Suprapubic skin (tissue), 4 donors: ENCODE measurements at places on chromosomes 4 and X. TPM values are rescaled to one million over a fixed set of nuclear protein-coding genes. Genes with fewer than 3 reads are reported as not detected.
A peak's percentile ranks its signal among the peaks of the same experiment; 100 is the strongest.

DNA sequence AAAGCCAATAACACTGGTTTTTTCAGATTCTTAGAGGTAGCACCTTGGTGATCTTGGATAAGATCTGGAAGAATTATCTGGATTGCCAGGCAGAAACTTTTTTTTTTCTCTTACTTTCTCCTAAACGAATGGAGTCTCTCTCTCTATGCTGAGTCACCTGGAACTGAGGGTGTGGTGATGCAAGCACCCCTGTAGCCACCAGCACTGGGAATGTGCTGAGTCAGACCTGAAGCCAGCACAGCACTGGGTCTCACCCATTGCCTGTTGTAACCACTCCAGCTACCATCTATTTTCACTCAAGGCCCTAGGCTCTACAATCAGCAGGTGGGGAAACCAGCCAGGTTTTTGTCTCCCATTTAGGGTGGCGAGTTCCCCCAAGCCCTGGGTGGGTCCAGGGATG lies 923.8 kb downstream of the RAPGEF2 start:
- no peaks in the 10 kb centered on the region for H3K4me1 ChIP-seq
- no peaks in the 10 kb centered on the region for H3K36me3 ChIP-seq
- DNase-seq = no peak
- H3K4me3 ChIP-seq = no peak overlapping the region

DNA sequence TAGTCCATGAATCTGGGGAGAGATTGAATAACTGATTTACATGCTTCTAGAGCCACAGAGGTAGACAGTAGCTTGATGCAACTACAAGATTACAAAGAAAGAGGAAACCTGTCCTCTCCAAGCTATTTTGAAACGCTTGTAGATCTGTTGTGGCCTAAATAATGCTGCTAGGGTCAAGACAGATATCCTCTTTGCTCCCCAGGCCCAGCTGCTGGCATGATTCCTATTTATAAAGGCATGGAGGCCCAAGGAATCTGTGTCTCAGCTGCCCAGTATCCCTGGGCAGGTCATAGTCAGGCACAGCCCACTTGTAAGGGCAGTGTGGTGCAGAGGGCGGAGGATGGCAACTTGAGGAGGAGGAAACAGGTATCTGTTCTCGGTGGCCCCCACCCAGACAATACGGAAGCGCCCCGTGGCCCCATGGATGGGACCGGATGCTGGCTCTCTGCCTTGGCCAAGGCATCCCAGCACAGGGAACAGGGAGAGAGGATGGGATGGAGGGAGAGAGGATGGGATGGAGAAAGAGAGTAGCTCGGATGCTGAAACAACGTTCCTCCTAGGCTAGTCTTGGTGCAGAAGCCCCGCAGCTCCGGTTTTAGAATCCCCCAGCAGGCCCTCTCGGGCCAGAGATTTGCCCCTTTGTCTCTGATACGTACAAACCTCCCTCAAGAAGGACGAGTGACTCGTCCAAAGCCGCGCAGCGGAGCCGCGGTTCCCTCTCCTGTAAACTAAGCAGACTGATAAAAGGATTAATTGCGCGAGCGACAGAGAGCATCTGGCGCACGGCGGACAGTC lies 767 bp upstream of the SMIM20 start:
- peaks cover 23% of the 10 kb centered on the region for H3K4me1 ChIP-seq
- H3K36me3 ChIP-seq = no peaks in the 10 kb centered on the region
- H3K27ac ChIP-seq = peak overlapping the region; percentile 85
- DNase-seq = no peak
- no peaks in the 10 kb centered on the region for H3K27me3 ChIP-seq

DNA sequence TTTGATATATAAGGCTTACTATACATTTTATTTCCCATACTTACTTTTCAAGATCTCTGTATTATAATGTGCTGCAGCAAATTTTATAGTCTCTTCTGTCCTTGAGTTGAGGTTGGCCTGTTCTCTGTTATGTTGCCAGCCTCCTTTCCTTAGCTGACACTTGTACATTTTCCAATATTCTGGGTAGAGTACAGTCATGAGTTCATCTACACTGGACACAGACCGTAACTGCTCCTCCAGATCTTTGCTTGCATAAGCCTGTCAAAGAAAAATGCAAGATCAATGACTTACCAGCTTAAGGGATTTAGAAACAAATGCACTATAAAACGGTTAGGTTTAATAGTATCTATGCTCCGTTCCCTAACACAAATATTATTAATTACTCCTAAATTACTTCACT lies 63.2 kb downstream of the VEGFC start:
- no peaks in the 10 kb centered on the region for H3K27me3 ChIP-seq
- H3K27ac ChIP-seq = no peak overlapping the region
- H3K36me3 ChIP-seq = no peaks in the 10 kb centered on the region
- no peak for DNase-seq

GRCh38 chr4:184019076-184019475 lies 114.0 kb downstream of the STOX2 start:
- peaks cover 14% of the 10 kb centered on the region for H3K4me1 ChIP-seq
- peak overlapping the region; percentile 24 for H3K27ac ChIP-seq
- DNase-seq = no peak
- H3K27me3 ChIP-seq = no peaks in the 10 kb centered on the region
- no peak overlapping the region for H3K4me3 ChIP-seq

DNA sequence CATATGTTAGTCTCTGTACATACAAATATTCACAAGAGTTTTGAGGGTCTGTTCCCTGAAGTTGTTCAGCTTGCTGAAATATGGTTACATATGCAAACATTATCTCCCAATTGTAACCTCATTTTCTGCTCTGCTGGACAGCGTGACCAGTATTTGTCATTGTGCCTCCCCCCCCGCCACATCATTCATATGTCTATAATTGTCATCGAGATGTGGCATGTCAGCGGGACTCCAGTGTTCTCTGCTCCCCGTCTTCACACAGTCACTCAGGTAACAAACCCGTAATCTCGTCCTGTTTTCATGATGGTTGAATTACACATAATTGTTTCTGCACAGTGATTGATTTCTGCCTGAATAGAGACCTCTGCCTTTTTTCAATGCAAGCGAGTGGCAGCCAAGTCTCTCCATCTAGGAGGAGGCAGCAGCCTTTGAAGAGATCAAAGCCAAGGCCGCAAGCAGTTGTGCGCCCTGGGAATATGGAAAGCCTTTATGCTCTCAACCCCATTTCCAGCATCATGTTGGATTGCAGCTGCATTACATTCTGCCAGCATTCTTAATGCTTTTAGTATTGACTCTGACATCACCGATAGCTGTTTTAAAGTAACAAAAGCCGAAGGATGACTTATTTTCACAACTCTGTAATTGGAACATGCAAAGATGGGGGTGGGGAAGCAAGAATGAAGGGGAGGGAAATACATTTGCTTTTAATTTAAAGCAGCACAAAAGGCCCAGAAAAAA lies 27.4 kb downstream of the LEF1 start:
- no peak for DNase-seq
- no peak overlapping the region for H3K27ac ChIP-seq
- no peak overlapping the region for H3K4me3 ChIP-seq
- no peaks in the 10 kb centered on the region for H3K27me3 ChIP-seq

GRCh38 chr4:25654031-25654970 lies 1.4 kb upstream of the SLC34A2 start:
- peaks cover 30% of the 10 kb centered on the region for H3K27me3 ChIP-seq
- no peaks in the 10 kb centered on the region for H3K36me3 ChIP-seq
- no peak overlapping the region for H3K27ac ChIP-seq
- peaks cover 9% of the 10 kb centered on the region for H3K4me1 ChIP-seq

DNA sequence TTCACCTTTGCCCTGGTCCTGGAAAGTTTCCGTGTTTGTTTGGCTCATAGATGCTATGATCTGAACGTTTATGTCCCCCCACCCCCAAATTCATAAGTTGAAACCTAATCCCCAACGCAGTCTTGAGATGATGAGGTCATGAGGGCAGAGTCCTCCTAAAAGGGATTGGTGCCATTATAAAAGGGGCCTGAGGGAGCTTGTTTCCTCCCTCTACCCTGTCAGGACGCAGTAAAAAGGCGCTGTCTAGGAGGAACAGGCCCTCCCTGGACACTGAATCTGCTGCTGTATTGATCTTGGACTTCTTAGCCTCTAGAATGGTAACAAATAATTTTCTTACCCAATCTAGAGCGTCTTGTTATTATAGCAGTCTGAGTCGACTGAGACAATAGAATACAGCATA lies 2190.6 kb upstream of the TENM3 start:
- no peaks in the 10 kb centered on the region for H3K36me3 ChIP-seq
- H3K27ac ChIP-seq = no peak overlapping the region
- no peak overlapping the region for H3K4me3 ChIP-seq
- DNase-seq = no peak

DNA sequence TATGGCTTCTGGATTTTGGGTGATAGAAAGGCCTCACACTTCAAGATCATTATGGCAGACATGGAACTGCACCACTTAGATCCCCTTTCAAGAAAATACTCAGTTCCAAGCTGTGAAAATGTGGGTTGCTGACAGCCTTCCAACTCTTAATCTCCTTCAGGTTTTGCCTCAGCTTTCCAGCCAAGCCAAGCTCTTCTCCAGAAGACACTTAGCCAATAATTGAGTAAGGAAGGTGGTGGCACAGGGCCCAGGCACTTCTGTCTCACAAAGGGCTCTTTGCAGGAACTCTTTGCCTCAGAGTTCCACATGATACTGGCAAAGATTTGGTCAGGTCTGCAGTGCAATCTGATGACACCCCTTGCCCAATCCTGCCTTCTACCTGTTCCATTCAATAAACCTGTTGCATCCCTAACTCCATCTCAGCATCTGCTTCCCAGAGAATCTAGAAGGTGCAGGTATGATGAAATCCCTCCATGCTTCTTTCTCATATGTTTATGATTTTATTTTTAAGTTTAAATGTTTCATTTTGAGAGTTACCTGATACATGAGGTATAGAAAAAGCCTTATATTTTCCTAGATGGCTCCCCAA lies 30.6 kb downstream of the ANXA5 start:
- H3K36me3 ChIP-seq = peaks cover 51% of the 10 kb centered on the region
- H3K27me3 ChIP-seq = no peaks in the 10 kb centered on the region
- no peak overlapping the region for H3K27ac ChIP-seq
- H3K4me1 ChIP-seq = peaks cover 4% of the 10 kb centered on the region
- H3K4me3 ChIP-seq = no peak overlapping the region

DNA sequence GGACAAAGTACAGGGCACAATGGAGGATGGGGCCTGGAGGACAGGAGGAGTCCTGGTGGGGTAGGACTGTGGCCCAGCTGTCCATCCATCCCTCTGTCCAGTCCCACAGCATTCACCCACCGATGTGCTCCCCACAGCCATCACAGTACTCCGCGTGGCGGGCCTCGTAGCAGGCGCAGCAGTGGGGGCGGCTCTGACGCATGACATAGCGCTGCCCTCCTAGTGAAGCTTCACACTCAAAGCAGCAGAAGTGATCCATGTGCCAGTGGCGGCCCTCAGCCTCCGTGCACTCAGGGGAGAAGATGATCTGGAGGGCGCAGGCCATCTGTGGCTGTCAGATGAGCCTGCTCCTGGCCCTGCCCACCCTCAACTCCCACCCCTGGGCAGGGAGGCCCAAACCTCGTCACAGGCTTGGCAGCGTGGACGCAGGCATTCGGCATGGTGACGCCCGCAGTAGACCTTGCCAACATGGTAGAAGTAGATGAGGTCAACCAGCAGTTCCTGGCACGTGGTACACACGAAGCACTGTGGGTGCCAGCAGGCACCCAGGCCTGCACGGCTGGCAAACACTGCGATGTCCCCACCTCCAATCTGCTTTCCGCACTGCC lies 6.3 kb downstream of the PLP2 start:
- H3K27ac ChIP-seq = peak overlapping the region; percentile 34
- peak; percentile 52 for DNase-seq
- peaks cover 25% of the 10 kb centered on the region for H3K36me3 ChIP-seq
- no peak overlapping the region for H3K4me3 ChIP-seq

DNA sequence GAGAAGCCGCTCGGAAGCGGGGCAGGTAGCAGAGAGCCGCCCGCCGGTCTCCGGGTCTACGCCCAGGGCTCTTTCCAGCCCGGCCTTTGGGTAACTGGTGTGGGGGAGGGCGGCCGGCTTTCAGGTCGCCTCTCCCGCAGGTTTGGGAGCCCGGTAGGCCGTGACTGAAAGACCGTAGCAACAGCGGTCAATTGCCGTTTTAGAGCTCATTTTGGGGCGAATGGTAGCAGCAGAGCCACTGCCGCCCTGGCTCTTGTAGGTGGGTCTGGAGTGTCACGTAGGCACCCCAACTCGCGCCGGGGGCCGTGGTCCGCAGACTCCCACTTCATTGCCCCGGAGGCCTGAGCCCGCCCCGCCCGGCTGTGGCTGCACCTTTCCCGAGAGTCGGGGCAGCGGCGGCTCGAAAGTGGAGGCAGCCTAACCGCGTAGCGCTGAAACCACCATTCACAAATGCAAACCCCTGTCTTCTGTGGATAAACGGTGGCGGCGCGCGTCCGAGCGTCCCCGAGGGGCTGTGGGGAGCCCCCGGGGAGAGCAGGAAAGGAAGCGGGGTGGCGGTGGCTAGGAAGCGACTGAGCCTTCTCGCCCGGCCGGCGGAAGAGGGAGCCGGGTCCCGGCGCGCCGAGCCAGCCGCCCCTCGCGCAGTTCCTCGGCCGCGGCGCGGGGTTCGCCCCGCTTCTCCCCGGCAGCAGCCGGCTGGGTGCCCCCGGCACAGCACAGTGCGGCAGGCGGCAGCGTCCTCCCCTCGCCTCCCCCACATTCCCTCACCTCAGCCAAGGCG lies 2185.1 kb upstream of the TENM3 start:
- H3K27ac ChIP-seq = no peak overlapping the region
- peak overlapping the region; percentile 60 for H3K4me3 ChIP-seq
- H3K27me3 ChIP-seq = peaks cover 53% of the 10 kb centered on the region

DNA sequence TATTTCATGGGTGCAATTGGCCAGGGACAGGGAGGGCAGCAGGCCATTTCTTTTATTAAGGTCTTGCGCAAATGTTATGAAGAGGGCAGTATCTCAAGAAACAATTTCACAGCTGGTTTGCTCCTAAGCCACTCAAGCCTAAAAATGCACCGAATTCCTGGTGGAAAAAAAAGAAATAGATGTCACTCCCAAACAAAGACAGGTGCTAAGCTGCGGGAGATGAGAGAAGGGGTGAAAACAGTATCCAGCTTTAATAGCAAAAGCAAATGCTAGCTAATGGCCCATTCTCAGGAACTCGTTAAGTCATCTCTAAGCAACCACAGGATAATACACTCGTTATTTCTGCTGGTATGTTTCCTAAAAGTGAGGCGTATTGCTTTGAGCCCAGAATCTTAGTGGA lies 116.4 kb downstream of the ARX start:
- no peaks in the 10 kb centered on the region for H3K27me3 ChIP-seq
- no peak overlapping the region for H3K4me3 ChIP-seq
- H3K4me1 ChIP-seq = no peaks in the 10 kb centered on the region
- H3K27ac ChIP-seq = no peak overlapping the region
- no peak for DNase-seq
- no peaks in the 10 kb centered on the region for H3K36me3 ChIP-seq

Gene ARSJ
- 1.6 TPM for total RNA-seq

Gene TNIP3
- total RNA-seq = not detected

Gene ZCCHC12
- not detected for total RNA-seq

Gene AR
- 9.1 TPM for total RNA-seq

Gene ARMCX1
- total RNA-seq = 19.4 TPM

Gene REPS2
- 6.2 TPM for total RNA-seq
